ENCODE measurements at places on chromosomes 7 and 10.

DNA sequence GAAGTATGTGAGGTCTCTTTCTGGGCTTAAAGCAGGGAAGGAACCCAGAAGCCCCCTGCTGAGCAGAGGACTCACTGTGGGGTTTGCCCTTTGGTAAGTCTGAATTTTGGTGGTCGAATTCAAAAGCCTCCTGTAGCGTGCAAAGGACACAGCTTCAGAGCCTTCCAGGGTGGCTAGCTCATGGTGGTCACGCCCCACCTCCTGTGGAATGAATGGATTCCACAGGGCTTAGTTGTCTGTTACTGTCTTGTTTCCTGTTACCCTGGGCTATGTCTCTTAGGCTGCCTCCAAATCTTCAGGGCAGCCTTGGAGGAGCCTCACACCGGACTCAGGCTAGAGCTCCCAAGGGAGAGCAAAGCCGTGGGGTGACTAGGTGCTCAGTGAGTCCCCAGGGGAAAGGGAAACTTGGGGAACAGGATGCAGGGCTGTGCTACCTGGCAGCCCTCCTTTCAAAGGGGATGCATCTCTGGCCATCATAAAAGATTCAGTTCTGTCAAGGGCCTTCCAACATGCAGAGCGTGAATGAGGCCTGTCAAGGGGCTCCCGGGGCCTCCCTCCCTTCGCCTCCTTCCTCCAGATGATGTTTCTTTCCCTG lies 211.7 kb downstream of the CCSER2 start:
- DNase-seq, result no peak

GRCh38 chr7:40276061-40276460 lies 141.3 kb downstream of the SUGCT start:
- DNase-seq, result no peak

GRCh38 chr10:5449823-5450222 lies 37.5 kb downstream of the NET1 start:
- peak; percentile 44 for DNase-seq

- no peak for DNase-seq
Observed at GRCh38 chr7:131106681-131107336, 220.9 kb upstream of the MKLN1 start.

DNA sequence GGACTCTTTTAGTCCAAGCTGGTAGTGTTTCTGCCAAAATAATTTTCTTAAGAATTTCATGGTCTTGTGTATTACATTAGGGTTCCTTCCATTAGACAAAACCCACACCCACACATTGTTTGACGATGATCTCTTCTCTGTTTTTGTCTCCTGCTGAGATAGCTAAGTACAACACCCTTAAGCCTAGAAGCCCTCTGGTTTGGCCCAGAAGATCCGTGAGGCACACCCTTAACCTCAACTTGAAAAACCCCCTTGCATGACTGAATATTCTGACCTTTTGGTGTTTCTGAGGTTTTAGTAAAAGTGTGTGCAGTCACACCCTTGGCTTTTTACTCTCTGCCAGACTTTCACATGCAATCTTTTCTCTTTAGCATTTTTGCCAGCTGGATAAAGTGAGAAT lies 29.3 kb upstream of the ERCC6 start:
- DNase-seq, result no peak

DNA sequence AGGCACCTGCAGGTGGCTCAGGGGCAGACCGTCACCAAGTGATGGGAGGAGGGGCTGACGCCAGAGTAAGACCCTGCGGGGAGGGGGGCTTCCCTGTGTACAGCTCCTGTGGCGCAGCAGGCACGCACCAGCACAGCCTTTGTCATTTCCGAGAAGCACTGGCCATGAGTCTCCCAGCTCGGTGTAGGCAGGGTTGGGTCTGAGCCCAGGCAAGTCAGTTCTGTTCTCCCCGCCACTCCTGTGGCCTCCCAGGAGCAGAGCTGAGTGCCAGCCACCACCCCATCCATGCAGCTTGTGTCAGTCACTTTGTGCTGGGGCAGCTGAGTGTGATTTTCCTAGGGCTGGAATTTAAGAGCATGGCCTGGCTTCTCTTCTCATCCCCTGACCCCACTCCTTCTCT lies 13.2 kb downstream of the CPSF4 start:
- DNase-seq, result no peak

- no peak for DNase-seq
Observed at GRCh38 chr7:48096273-48096672, 7.2 kb downstream of the UPP1 start.

DNA sequence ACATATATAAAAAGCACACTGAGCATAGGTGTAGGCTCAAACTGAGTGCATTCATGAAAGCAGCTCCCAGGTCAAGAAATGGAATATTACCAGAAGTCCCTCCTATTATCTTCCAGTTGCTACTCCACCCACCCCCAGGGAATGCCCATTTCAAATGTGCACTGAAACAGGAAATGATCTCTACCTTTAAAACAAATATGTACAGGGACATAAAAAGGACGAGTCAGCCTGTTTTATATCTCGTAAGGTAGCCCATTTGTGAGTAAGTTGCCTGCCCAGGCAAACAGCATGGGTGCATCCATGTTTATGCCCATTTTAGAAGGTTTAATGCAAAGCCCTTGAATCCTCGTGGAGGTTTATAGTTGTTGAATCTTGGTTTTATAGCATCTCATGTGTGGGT lies 10.4 kb downstream of the FFAR4 start:
- no peak for DNase-seq

DNA sequence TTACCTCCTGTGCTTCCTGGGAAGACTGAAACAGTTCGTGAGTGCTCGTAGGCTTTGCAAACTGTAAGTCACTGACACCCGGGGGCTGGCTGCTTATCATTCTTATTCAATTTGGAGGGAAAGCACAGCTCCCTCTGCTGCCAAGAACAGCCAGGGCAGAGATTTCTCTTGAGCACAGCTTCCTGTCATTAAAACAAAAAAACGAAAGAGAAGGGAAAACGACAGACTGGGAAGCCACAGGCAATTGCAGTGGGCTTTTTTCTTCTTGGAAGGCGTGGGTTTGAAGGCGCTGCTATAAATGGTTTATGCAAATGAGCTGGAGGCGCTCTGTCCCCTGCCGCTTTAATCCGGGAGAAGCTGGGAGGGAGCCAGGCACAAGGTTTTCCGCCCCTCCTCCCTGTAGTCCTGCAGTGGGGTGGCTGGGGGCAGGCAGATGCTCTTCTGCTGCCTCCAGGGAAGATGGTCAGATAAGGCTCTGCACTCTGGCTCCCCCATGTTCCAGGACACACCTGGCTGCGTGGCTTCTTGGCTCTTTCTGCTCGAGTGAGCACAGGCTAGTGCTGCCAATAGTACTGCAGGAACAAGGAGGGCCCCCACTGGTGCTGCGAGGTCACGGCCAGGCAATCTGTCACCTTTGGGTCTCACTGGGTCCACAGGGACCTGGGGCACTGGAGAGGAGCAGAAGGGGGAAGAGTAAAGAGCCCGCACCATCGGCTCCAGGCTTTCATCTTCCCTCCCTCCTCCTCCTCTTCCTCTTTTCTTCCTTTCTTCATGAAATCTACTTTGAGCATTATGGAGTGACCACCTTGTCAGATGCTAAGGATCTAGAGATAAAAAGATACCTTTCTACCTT lies 49.5 kb downstream of the NEURL1 start:
- DNase-seq, result no peak

- DNase-seq, result no peak
Observed at GRCh38 chr10:19576576-19576975, 239.7 kb upstream of the PLXDC2 start.

- no peak for DNase-seq
Observed at GRCh38 chr7:6290319-6290741, 17.9 kb upstream of the CYTH3 start.

- no peak for DNase-seq
Observed at GRCh38 chr10:17768496-17768895, 16.5 kb downstream of the TMEM236 start.

DNA sequence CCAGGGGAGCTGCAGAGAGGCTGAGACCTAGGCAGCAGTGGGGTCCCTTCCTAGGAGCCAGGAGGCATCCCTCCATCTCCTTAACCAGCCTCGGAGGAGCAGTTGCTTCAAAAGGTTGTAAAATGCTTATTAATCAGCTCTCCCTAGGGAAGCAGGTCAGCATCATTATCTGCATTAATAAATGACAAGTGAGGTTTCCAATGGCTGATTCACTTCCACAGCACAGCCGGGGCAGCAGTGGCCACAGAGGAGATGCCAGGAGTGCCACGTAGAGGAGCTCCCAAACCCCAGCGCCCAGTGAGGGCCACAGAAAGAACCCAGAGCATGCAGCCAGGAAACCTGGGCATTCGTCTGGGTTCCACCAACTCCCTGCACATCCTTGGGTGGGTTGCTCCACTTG lies 8.2 kb upstream of the NPFFR1 start:
- DNase-seq, result no peak

DNA sequence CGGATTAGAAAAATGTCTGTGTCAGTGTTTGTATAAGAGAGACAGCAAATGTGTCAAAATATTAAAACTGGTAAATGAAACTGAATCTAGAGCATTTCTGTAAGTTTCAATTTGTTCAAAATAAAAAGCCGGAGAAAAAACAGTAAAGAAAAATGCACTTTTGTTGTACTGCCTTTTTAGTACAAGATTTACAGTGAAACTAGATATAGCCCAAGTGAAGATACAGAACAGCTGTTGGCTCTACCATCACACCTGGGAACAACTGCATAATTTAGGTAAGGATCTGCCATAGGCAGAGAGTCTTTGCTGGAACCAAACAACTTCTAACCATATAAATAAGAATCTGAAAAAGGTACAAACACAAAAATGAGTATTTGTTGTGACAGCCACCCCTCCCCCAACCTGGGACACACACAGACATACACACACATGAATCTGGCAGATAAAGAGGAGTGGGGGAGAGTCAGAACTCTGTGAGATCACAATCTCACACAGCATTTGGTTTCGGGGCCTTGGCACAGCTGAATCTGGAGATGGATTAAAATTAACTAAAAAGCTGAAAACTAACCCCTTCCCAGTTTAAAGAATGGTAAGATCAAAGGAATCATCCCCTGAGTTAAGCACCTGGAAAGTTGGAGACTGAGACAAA lies 54.8 kb downstream of the DPY19L1 start:
- peak; percentile 6 for DNase-seq

- no peak for DNase-seq
Observed at GRCh38 chr10:13608246-13608853, 21.6 kb downstream of the PRPF18 start.

- DNase-seq, result peak; percentile 92
Observed at GRCh38 chr7:91264924-91265681, 870 bp downstream of the FZD1 start.

DNA sequence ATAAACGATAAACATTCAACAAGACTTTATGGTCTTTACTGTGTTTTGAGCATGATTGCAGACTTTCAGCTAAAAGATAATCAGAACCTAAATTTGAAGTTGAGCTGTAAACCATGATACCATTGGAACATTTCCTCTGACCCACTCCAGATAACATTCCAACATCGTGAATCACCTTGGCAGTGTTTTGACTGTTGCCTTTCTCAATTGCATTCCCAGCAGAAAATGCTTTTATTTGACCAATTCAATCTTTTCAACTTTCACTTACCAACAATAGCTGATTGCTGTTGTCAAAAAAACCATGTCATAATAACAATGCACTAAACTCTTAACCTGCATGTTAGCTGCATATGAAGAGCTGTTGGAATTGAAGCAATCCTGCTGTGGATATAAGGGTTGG lies 165.5 kb downstream of the MDFIC start:
- DNase-seq, result no peak

- no peak for DNase-seq
Observed at GRCh38 chr10:20892796-20893195, 4.3 kb downstream of the NEBL start.

- DNase-seq, result no peak
Observed at GRCh38 chr10:9096288-9096687, 1041.8 kb downstream of the GATA3 start.

- DNase-seq, result no peak
Observed at GRCh38 chr7:157740251-157740798, 403.5 kb downstream of the DNAJB6 start.

- DNase-seq, result no peak
Observed at GRCh38 chr7:66896441-66896840, 24.6 kb upstream of the TMEM248 start.

GRCh38 chr7:76280408-76280807 lies 22.1 kb upstream of the HSPB1 start:
- DNase-seq, result no peak

DNA sequence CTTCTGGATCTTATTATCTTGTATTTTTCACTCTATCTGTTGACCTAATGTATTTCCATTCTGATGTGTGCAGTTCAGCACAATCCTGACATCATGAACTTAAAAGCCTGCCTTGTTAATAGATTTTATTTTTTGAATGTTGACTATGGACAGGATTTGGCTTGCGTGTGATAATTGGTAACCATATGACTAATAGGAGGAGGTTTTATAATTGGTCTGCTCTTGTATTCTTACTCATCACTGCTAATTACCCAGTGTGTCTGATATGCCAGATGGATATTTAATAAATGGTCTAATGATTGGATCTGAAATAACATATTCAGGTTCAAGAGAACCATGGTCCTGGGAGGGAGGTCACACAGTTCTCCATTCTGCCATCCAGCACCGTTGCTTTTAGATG lies 45.9 kb downstream of the MTURN start:
- no peak for DNase-seq

- DNase-seq, result no peak
Observed at GRCh38 chr10:49474901-49475300, 64.0 kb downstream of the ERCC6 start.

DNA sequence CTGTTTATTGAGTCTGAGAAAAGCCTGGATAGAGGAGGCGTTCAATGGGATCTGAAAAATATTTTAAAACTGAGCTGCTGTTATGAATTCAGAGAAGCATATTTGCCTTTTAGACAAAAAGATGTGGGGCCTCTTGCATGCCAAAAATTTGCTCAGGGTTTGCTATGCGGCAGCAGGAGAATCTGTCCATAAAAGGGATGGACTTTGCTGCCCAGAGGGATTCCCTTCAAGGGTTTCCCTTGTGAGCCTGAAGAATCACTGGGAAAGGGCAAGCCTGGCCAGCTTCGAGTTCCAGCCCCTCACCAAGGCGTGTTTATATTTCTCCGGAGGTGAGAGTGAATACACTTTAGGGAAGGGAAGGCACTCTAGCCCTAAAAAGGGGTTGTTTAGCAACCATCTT lies 55.5 kb upstream of the CALD1 start:
- DNase-seq, result no peak

GRCh38 chr7:100353685-100354330 lies 4.1 kb upstream of the PILRB start:
- DNase-seq, result no peak

- DNase-seq, result no peak
Observed at GRCh38 chr10:58577437-58577777, 64.7 kb downstream of the BICC1 start.

DNA sequence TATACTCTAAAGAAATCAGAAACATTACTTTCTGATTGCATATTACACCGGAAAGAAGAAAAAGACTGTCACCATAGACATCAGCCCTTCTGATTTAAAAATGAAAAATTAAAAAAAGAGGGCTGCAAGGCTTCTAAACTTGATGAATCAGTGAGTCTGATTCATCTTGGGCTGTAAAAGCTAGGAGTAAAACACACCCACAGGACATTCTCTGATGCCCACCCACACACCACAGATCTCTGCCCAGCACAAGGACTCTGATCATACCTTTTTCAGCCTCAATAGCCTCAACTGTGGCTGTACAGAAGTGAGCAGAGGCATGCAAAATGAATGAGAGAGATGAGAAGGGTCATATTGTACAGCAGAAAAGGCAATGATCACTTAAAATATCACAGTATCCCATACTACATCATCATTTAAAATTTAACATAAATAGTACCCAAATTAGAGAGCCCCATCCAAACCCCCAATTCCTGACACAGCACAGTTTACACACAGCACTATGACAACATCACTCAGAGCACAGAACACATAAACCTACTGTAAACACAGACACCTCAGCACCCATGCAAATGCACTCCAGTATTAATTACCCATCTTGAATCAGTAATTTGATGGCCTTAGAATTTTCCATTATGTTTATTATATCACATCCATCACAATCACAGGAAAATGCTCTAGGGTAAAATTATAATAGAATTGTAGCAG lies 6.4 kb upstream of the MSS51 start:
- DNase-seq, result no peak

Measured in right kidney (tissue), 9 donors.